Naive B cell (primary cell): ENCODE measurements at places on chromosomes 4 and X.

- DNase-seq, result no peak
These were observed 98.5 kb upstream of the SRD5A3 start for GRCh38 chr4:55247521-55247920.

GRCh38 chr4:107330916-107331315, 294.8 kb upstream of the DKK2 start:
- DNase-seq, result no peak

DNA sequence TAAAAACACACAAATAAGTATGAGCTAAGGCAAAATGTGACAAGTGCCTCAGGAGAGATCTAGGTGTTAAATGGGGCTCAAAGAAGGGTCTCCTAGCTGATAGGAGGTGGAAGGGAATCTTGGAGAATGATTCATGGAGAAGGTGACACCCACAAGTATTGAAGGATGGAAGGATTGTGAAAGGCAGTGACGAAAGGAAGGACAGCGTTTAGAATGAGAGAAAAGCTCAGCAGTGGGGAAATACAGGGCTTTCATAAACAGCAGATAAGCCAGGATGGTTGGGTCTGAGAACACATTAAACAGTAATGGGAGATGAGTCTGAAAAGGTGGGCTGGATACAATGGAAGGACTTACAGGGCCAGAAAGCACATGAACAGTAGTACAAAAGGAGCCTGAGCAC, 11.5 kb downstream of the ANXA5 start:
- no peak for DNase-seq

DNA sequence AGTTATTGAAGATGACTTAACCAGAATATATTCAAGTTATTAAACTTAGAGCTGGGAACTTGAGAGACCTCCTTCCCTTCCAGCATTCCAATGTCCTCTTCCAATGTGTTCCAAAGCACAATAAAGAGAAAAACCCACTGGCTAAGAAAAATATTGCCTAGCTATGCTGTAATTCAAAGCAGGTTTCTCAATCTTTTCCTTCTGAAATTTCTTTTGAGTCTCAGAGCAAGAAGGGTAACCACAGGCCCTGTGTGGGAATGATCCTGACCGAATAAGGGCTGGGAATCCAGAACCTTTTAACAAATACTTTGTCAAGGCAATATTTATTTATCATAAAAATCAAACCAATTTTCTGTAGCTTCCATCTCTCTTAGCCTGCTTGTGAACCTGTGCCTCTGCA, 150.7 kb upstream of the SFRP2 start:
- DNase-seq, result no peak

DNA sequence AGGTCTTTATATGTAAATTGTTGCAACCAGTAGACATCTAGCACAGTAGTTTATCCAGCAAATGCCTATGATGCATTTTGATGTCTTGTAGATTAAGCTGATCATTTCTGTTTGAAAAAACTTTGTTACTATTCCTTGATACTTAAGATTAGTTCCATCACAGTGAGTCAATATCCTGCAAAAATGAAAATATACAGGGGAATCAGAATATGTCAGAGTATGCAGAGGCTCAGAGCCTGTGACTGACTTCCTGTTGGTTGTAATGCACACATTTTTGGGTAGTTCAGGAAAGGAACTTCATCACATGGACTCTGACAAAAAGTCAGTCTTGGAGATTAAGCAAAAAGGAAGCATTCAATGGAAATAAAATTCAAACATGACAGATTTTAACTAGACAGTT, 815.5 kb downstream of the FAT4 start:
- DNase-seq, result no peak

DNA sequence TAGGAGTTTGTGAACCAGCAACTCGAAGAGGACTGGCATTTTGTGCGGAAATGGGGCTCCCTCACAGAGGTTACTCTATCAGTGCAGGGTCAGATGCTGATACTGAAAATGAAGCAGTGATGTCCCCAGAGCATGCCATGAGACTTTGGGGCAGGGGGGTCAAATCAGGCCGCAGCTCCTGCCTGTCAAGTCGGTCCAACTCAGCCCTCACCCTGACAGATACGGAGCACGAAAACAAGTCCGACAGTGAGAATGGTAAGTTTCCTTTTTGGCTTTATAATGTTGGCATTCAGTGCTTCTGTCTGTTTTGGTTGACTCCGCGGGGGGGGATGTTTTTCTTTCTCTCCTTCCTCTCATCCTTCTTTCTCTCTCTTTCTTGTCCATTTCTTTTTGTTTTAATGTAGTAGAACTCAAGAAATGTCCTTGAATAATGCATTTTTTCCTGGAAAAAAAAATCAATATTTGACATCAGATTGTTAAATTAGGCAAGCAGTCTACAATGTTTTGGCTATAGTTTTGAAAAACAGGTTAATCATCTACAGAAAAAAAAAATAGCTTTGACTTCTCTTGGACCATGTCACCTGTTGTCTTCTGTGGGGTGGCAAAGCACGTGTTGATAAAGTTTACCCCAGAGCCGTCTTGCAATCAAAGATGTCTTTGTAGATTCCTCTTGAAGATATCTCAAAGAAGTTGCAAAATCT, 103.6 kb downstream of the TENM3 start:
- no peak for DNase-seq

GRCh38 chrX:20352504-20352903, 85.8 kb upstream of the RPS6KA3 start:
- no peak for DNase-seq
